ENCODE measurements at places on chromosomes 7 and 10.

DNA sequence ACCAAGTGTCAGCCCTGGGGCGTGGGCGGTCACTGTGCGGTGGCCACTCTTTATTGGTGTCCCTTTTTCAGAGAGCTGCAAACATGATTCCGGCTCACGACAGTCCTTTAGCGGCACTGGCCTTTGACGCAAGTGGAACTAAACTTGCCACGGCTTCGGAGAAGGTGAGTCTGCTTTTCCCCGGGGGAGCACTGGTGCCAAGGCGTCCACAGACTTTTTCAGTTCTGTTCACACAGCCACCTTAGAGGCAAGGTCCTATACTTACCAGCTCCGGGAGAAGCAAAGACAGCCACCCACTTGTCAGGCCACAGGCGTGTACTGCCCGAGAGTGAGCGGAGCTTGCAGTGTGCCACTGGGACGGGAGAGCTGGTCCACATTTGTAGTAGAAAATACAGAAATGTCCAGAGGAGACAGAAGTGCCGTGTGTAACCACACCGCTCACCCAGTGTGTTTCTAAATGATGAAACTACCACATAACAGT lies 27.9 kb downstream of the WIPI2 start:
- no peak for DNase-seq

DNA sequence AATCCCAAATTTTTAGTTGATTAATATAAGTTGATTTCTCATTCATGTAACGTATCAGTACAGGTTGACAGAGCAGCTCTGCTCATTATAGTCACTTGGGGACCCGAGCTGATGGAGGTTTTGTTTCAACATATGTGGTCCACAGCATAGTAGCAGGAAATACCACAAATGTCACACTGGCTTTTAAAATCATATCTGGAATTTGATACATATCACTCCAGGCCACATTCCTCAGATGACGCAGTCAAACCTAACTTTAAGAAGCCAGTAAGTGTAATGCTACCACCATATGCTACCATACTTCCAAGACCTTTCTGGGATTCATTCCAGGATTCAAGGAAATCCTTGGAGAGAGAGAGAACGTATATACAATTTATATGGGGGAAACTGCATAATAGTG lies 156.3 kb downstream of the PHF14 start:
- no peak for DNase-seq

GRCh38 chr10:79386637-79387465 lies 39.6 kb downstream of the PPIF start:
- DNase-seq: no peak

GRCh38 chr7:29349362-29349761 lies 154.8 kb downstream of the CHN2 start:
- DNase-seq: no peak
